Kidney glomerular epithelial cell (primary cell): ENCODE measurements at places on chromosomes 7 and 10.

GRCh38 chr10:71795248-71795647 lies 21.9 kb upstream of the VSIR start:
- DNase-seq: no peak

DNA sequence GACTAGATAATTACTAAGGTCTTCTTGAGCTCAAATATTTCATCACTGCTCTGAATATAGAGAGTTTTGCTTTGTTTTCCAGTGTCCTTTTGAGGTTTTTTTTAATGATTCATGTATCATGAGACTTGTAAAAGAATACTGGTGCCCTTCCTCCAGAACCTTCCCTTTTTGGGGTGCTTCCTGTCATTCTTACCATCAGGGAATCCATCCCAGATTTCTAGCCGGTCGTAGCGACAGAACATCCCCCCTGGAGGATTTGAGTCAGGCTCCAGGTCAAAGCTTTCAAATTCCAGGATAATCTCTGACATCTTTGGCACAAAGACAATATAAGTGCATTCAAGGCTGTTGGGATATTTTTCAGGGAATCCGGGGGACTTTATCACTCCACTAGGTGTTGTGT lies 71.0 kb downstream of the NRP1 start:
- DNase-seq: peak; percentile 16

GRCh38 chr10:97640868-97641811 lies 669 bp downstream of the PI4K2A start:
- peak; percentile 25 for DNase-seq

GRCh38 chr7:121212036-121212435 lies 116.8 kb upstream of the WNT16 start:
- DNase-seq: no peak

GRCh38 chr7:13839063-13839462 lies 150.4 kb downstream of the ETV1 start:
- DNase-seq: no peak

GRCh38 chr10:130020651-130021382 lies 56.7 kb upstream of the EBF3 start:
- DNase-seq: no peak

GRCh38 chr7:80154656-80155333 lies 20.2 kb downstream of the GNAI1 start:
- DNase-seq: no peak

DNA sequence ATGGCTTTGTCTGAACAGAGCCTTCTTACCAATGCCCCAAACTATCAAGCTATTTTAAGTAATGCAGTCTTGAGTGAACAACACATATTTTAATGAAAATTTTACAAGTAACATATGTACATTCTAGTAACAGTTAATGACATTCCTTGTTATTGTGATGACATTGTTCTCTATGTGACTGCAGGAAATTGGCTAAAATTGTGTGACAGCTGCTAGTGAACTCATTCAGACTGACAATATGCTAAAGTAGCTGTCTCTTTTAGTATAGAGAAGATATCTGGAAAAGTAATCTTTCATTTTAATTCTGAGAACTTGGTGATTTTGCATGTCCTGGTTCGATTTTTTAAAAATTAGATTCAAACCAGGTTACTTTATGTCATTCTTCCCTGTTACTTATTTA lies 259.8 kb upstream of the MAGI2 start:
- DNase-seq: no peak

DNA sequence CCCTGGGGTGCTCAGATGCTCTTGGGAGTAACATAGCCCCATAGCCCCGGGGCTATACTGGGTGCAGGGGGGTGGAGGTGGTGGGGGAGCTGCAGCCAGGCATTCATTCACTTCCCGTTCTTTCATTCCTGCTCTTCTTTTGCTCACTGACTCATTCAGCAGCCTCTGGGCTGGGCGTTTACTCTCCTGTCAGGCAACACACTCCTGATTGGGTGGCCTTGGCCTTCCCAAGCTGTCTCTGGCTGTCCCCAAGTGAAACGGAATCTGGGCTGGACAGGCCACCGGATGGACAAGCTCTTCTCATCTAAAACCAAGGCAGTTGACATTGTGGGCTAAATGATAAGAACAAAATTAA lies 34.6 kb downstream of the CHST3 start:
- peak; percentile 34 for DNase-seq

DNA sequence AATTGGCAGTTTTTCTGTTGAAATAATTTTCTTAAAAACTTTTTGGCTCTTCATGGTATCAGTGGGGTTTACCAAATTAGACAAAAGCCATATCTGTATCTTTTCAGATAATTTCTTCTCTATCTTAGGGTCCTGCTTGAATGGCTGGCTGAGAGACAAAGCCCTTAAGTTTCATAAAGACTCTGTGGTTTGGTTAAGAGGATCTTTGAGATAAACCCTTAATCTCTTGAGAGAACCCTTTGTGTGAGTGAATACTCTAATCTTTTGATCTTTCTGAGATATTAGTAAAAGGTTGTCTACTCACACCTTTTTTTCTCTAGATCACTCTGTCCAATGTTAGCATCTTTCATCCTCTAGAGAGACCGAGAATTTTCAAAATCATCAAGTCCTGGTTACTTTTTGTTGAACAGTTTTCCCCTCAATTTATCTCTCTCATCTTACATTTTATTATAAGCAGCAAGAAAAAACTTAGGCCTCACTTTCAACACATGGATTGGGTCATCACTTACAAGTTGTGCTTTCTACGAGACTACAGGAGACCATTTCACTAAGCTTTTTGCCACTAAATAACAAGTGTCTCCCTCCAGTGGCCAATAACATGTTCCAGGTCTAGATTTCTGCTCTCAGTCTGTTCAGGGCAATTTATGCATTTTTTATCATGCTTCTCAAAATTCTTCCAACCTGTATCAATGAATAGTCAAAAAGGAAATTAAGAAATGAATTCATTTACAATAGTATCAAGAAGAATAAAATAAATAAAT lies 28.4 kb downstream of the DNAJC9 start:
- no peak for DNase-seq

- no peak for DNase-seq
Observed at GRCh38 chr7:93646538-93646937, 72.0 kb upstream of the CALCR start.

- DNase-seq: peak; percentile 92
Observed at GRCh38 chr7:1159891-1160669, at the start of gene ZFAND2A. Gene ZFAND2A (minus strand): TSS chr7:1160196. CDS start chr7:1158212, 1,984 bp downstream.

DNA sequence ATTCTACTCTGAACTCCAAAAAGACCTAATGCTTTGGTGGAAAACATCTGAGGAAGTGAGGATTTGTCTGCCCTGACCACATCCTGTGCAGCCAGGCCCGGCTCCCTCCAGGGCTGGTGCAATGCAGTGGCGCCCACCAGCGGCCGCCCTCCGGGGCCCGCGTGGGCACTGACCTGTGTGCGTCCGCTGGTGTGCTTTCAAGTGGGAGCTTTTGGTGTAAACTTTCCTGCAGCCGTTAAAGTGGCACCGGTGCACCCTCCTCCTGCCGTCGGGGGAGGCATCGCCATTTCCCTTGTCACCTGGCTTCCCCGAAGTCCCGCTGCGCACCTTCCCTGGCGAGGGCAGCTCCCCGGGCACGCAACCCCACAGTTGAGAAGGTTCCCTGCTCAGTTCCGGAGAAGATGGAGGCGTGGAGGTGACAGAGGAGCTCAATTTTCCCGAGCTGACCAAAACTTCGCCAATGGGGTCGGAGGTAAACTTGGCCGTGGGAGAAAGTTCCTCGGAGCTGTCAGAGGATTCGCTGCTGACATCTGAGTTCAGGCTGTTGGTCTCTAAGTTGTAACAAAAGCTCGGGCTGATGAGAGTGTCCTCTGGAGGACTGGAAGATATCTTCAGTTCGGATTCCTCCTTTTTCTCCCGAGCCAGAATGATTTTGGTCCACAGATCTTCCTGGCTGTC lies 3.4 kb downstream of the KLF6 start:
- DNase-seq: no peak

DNA sequence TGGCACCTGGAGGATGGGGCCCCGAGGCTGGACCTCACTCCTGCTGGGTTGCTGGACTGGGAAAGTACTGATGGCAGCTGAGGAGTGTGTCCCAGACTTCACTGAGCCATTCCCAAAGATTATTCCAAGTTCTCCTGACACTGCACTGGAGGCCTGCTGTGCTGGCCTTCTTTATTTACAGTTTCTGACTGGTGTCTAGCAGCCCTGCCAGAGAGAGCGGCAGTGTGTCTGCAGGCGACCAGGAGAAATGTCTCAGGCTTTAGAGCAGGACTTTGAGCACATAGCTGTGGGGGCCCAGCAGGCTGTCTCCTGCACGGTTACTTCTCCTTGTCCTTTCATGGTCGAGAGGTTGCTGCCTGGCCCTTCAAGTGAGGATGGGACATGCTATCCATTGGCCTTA lies 16.1 kb downstream of the HTRA1 start:
- DNase-seq: no peak

GRCh38 chr7:37993060-37993501 lies 72.6 kb downstream of the EPDR1 start:
- no peak for DNase-seq

GRCh38 chr7:35004531-35005095 lies 32.7 kb downstream of the DPY19L1 start:
- peak; percentile 30 for DNase-seq

DNA sequence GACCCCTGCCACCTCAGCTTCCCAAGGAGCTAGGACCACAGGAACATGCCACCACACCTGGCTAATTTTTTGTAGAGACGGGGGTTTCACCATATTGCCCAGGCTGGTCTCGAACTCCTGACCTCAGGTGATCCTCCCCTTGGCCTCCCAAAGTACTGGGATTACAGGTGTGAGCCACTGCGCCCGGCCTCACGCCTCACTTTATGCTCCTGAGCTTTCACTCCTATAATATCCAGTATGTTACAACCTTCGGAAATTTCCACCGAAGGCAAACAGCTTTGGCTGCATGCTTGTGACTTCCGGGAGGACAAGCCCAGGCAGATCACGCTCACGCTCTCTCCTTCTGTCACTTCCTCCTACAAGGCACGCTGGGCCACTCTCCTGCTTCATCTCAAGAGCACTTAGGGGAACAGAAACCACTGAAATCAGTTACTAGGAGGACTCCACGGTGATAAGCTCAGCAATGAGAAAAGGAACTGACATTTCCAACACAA lies 4.4 kb upstream of the MAD1L1 start:
- DNase-seq: no peak

- DNase-seq: no peak
Observed at GRCh38 chr10:51588984-51589383, 110.4 kb downstream of the CSTF2T start.

DNA sequence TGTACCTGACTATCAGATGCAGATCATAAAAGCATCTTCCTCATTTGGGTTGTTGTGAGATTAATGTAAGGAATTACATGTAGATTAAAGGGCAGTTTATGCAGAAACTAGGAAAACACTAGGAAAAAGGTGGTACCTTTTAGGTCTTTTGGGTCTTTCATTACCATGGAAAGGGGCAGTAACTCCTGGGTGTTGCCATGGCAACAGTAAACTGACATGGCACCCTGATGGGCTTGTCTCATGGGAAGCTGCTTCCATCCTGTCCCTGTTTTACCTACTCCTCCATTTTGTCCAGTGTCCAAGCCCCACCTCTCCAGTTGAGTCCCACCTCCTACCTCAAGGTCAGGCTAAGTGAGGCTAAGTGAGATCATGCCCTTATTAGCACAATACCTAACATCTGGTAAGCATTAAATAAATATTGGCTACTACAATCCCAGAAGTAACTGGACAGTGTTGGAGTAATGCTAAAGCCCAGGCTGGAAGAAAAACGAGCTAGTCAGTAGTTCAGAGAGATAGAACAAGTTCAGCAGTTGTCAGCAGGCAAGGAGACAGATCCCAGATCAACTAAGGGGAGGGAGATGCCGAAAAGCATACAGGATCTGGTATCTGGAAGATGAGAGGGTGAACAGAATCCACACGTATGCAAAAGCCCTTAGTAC lies 240.0 kb upstream of the AUTS2 start:
- no peak for DNase-seq

GRCh38 chr10:72310241-72310633 lies 36.5 kb downstream of the DDIT4 start:
- DNase-seq: no peak

- no peak for DNase-seq
Observed at GRCh38 chr7:26208040-26208439, 6.5 kb downstream of the CBX3 start.

DNA sequence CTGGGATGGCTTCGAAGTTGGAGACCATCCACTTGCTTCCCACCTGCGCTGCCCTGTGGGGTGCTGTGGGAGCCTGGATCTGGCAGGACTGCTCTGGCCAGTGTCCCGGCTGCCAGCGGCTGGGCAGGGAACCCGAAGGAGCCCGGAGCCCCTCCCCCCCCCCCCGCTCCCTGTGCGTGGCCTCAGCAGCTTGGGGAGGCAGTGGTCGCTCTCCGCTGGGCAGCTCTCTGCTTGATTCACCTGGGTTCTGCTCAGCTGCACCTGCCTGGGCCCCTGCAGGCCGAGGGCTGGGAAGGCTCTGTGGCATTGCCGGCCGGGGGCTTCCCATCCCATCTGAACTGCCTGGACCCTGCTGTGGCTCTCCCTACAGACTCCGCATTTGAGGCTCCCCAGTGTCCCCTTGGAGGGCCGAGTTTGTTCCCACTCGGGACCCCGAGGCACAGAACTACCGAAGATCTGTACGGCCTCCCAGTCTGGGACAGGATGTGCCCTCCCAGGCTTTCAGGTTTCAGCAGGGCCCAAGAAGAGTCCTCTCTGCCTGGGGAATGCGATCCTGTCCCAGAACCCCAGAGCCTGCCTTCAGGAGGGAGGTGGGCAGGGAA lies 525.1 kb downstream of the TCERG1L start:
- no peak for DNase-seq

GRCh38 chr7:126702242-126703016 lies 550.3 kb downstream of the GRM8 start:
- DNase-seq: peak; percentile 5

DNA sequence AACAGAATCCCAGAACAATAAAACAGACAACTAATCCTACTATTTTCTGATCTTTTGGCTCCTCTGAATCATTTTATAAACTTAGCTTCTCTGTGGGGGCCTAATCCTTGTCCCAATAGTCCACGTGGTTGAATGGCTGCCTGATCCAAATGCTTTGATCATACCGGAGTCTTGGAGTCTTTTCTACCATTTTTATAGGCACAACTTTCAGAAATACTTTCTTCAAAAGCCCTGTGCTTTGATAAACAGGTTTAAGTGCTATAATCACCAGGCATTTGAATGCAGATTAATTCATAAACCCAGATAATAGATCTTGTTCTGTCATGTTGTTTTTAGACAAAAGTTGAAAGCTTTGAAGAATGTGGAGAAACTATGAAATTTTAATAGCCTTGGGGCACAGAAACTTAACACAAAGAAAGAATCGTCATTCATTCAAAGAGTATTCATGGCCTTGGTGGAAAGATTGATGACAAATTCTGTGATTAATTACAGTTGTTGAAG lies 163.7 kb downstream of the AHR start:
- no peak for DNase-seq

DNA sequence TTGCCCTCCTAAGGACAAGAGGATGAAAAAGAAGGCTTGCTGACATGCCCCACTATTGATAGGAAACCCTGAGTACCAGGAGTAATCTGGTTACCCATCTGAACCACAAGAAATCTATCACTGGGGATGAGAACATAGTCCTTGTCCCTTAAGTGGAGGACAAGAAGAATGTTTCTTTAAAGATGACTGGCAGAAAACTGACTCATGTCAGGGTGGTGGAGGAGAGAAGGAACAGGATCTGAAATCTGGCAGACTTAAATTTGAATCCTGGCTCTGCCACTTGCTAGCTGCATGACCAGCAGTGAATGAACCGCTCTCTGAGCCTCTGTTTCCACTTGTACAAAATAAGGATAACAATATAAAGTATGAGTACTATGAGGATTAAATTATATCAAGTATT lies 38.9 kb upstream of the XPNPEP1 start:
- peak; percentile 6 for DNase-seq
